ENCODE measurements at places on chromosomes 13 and 19.

GRCh38 chr13:78398743-78399410 lies 204.5 kb downstream of the POU4F1 start:
- no peak for DNase-seq

GRCh38 chr19:48969276-48970138 lies 4.4 kb downstream of the FTL start:
- DNase-seq = no peak

DNA sequence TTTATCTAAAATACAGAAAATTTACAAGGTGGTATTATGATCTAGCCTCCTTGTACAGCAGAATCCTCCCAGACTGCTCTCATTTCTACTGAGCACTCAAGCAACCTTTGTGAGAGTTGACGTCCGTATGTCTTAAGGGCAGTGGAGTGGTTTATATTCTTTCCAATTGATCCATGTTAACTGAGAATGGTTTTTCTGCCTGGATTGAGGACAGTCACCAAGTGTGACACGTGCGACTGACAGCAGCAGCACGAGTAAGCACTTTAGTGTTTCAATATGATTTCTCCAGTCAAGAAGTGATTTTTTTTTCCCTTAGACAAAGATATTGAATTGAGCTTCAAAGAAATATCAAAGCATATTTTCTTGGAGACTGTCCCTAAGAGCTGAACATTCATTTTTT lies 901.7 kb downstream of the PCDH9 start:
- DNase-seq = no peak

DNA sequence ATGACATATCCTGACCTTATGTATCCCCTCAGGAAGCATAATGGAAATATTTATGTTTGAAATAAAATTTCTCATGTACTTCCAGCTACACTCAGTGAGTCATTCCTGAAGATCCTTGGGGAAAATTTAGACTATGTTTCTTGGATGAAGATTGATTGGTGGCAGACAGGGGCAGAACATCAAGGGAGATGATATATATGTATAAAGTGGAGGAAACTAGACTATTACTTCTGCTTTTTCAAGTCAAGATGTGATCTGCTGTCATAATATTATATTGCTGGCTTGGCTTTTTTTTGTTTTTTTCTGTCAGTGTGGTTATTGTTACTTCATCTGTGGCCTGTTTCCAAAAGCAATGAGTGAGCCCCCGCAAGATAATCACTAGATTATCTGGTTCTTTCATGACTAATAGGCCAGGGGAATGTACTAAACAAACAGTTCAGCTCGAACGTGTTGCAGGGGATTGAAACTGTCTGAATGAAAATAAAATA lies 87.2 kb upstream of the TNFSF11 start:
- no peak for DNase-seq

GRCh38 chr13:86608701-86609100 lies 809.5 kb upstream of the SLITRK6 start:
- DNase-seq = no peak

GRCh38 chr19:8214802-8215201 lies 5.6 kb downstream of the CERS4 start:
- DNase-seq = no peak

DNA sequence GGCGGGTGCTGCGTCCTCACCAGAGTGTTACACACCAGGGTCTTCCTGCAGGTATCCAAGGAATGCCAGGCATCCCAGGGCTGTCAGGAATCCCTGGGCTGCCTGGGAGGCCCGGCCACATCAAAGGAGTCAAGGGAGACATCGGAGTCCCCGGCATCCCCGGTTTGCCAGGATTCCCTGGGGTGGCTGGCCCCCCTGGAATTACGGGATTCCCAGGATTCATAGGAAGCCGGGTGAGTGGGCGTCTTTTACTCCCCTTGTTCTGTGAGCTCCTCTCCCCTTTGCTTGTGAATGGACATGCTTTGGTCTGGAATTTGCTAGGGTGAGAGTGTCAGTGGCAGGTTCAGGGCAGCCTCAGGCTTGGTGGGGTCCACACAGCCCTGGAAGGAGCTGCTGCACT lies 75.9 kb downstream of the RAB20 start:
- no peak for DNase-seq

GRCh38 chr13:79779761-79780160 lies 298.8 kb downstream of the NDFIP2 start:
- no peak for DNase-seq

GRCh38 chr13:59643906-59644626 lies 519.7 kb downstream of the DIAPH3 start:
- no peak for DNase-seq

DNA sequence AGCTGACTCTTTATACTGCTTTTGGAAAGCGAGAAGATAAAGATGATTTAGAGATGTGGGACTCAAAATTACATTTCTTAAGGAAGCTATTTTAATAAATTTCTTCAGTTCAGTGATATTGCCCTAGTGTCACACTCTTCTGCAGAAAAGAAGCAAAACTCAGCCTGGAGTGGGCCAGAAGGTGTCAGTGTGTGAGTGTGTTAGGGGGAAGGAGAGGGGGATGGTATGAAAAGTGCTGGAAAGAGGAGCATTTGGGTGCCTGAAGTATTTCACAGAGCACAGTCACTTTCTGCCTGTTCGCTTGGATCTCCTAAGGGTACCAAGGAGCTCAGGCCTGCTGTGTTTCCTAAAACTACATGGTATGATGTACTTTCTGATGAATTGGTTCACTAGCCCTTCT lies 84.5 kb upstream of the FRY start:
- no peak for DNase-seq

GRCh38 chr13:113746671-113747070 lies 12.4 kb upstream of the TMEM255B start:
- DNase-seq = no peak

- DNase-seq = no peak
Measured at GRCh38 chr13:100675661-100676129, 1.1 kb upstream of the TMTC4 start.
